Activated T-helper 1 cell treated with anti-CD3 and anti-CD28 coated beads, Interleukin-2, amount 50 U/mL, for 16 hours (primary cell): ENCODE measurements at places on chromosomes 1 and 21.

DNA sequence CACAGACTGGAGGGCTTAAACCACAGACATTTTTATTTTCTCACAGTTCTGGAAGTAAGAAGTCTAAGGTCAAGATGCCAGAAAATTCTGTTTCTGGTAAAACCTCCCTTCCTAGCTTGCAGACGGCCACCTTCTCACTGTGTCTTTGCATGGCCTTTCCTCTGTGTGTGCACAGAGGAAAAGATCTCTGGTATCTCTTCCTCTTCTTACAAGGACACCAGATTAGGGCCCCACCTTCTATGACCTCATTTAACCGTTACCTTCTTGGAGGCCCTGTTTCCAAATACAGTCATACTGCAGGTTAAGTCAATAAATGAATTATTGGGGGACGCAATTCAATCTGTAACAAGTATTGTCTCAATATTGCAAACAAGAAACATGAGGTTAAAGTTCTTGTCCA, 63.0 kb upstream of the PRDX6 start:
- no peak for DNase-seq

DNA sequence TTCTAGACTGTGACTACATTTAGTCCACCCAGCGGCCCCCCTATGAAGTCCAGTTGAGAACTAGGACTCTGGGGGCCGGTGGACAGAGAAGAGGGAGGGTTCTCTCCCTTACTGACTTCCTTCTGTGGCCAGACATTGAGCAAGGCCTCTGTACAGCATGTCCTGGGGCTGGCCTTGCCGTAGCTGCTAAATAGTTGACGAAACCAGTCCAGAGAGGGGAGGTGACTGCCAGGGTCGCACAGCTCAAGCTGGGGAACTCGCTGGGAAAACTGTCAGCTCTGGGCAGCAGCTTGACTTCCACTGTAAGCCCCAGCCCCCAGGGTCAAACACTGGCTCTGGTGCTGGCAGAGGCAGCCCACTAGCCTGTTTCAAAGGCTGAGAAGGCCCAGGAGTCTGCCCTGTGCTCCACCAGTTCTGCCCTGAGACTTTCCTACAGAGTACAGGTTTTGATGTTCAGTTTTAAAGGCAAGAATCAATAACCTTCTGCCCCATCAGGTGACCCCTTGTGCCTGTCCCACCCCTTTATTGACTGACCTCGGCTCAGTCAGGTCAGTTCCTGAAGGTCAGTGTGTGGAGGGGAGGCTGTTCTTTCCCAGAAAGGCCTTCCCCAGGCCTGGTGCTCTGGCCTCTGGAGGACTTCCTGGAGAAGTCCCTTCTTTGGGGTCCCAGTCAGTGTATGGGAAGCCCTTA, 14.1 kb downstream of the PCSK9 start:
- no peak for DNase-seq

- no peak for DNase-seq
Measured at GRCh38 chr1:96256130-96256790, 465.3 kb upstream of the PTBP2 start.

GRCh38 chr1:192224396-192224795, 66.1 kb downstream of the RGS18 start:
- no peak for DNase-seq

DNA sequence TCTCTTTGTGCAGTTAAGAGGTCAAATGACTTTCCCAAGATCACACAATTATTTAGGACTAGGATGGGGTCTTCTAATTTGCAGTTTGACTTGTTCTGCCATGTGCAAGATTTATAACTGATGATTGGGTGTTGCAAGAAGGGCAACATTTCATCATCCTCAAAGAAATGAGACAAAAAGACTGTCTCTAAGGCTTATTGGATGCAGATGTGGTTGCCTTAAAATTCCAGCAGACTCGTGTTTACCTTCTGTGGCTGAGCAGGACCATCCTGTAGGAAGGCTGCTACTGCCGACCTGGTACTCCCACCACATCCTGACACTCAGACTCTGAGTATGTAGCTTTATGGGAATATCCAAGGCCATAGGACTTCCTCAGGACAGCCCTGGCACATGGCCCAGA, 99.9 kb upstream of the SGIP1 start:
- no peak for DNase-seq

GRCh38 chr1:23483321-23484252, at the start of gene ASAP3:
TSS of gene ASAP3 (minus strand) at chr1:23484179. CDS start at chr1:23484133, 46 bp downstream.
- DNase-seq, result no peak

- DNase-seq, result no peak
Measured at GRCh38 chr1:76727520-76727919, 139.8 kb upstream of the ST6GALNAC5 start.

- DNase-seq, result no peak
Measured at GRCh38 chr1:65525266-65526048, 105.0 kb downstream of the LEPR start.

DNA sequence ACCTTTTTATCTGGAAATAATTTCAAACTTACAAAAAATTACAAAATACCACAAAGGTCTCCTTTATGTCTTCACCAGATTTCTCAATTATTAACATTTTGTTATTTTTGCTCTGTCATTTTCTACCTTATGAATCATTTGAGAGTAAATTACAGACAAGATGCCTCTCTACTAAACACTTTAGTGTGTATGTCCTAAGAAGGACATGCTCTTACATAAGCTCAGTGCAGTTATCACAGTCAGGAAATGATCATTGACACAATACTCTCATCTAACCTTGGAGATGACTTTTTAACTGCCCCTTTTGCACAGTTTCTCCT, 378.9 kb upstream of the RUNX1 start:
- DNase-seq, result no peak

GRCh38 chr1:202367271-202367670, 18.8 kb downstream of the PPP1R12B start:
- no peak for DNase-seq

DNA sequence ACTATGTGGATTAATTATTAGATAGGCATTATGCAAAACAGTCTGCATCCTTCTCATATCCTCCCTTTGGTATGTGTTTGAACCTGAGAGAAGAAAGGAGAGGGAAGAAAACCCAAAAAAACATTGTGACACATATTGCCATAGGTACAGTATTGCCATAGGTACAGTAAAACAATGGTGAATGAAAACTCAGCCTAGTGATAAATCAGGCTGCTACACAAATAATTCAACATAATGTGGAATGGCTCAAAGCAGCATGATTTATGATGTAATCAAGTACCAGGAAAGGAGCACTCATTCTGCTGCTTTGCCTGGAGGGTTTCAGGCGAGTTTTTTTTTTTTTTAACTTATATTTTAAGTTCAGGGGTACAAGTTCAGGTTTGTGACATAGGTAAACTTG, 213.9 kb upstream of the LYPLAL1 start:
- no peak for DNase-seq

DNA sequence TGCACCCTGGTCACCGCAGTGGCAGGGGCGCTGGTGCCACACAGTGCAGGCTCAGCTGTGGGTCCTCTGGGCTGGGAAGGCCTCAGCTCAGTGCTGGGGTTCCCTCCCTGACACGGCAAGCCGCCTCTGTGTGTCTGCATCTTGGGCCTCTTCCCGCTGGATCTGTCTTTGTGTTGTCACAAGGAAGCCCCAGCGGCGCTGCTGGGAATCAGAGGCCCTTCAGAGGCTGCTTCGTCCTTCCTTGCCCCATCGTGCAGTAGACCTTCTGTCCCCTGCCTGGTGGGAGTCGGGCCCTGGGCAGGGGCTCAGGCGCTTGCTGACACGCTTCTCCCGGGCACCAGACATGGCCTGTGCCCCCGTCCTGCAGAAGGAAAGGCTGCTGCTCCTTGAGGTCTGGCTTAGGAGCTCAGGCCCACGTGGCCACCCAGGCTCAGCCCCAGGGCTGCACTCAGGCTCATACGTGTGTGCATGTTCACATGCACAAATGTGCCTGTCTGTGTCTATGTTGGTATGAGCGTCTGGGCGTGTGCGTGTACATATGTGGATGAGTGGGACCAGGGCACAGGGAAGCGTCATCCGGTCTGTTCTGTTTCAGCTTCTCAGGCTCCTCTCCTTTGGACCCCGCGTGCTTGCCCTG, 24.3 kb upstream of the DIP2A start:
- no peak for DNase-seq

GRCh38 chr1:21621051-21621450, 48.1 kb downstream of the RAP1GAP start:
- no peak for DNase-seq

- DNase-seq, result no peak
Measured at GRCh38 chr1:27928216-27928954, 6.4 kb upstream of the SMPDL3B start.

DNA sequence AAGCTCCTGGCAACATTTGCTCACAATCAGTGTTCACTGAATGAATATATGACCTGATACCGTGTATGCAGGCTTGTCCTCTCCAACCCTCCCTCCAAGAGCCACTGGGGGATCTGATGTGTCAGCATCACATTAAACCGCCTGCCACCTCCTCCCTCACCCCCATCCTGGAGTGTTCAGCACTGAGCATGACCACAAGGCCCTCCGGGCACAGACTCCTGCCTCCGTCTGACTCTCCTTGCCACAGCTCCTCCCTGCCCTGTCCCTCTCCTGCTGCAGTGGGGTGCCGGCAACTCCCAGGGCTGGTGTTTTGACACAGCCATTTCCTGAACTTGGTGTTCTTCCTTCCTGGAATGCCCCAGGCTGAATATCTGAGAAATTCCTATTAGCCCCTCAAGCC, 136.7 kb downstream of the FCRL5 start:
- no peak for DNase-seq

GRCh38 chr1:107936498-107937481, 28.2 kb downstream of the VAV3 start:
- no peak for DNase-seq

GRCh38 chr21:33244779-33245105, 15.0 kb downstream of the IFNAR2 start:
- DNase-seq, result no peak

GRCh38 chr1:167661527-167662426, 31.7 kb downstream of the RCSD1 start:
- DNase-seq, result no peak

DNA sequence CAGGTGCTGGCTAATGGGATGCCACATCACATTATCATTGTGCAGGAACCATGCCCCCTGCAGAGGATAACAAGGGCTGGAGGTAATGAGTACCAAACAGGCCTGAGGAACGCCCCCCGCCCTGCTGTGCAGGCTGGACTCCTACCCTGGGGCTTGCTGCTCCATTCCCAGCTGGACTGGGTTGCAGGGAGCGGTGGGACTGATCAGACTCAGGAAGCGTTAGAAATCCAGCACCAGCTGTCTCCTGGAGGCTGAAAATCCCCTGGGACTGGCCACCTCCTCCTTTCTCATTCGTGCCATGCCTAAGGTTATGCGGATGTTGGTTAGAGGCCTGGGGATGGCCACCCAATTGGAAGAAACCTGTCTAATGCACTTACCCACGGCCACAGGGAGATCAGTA, 36.9 kb upstream of the POU3F1 start:
- no peak for DNase-seq

DNA sequence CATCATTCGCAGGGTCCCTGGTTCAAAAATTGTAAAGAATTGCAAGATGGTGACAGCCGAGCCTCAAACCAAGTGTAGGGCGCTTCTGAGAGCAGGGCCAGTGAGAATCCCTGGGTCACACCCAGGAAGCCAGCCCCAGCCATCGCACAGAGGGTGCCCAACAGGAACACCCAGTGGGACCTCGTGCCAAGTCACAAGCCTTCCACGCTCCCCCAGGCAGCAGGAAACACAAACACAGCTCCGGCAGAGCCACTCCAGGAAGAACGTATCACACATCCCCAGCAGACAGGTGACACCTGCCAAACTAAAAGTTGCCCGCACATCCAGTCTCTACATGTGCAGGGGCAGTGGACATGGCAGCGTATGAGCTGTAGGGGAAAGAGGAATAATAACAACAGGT, 20.2 kb downstream of the DHRS3 start:
- DNase-seq, result no peak

GRCh38 chr1:51561702-51562101, 42.6 kb upstream of the EPS15 start:
- DNase-seq, result no peak

DNA sequence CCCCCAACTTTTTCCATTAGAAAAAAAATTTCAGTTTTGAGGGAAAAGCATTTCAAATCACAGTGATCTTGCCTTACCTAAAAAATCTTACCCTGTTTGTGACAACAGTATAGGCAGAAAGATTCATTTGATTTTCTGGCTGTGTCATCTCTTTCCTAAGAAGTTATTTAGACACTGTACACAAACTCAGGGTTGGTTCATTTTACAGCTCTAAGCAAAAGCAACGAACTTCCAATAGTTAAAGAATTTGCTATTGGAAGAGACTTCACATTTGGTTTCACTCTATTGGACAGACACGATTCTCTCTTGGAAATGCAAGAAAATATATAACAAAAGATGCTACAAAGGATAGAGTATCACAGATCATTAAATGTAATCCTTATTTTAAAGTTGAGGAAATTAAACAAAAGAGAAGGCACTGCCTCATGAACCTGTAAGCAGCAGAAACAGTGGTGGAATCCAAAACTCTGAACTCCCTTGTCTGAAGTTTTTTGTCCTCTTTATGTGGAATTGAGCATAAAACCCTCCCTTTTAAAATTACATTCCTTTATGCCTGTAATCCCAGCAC, 20.8 kb downstream of the EYA3 start:
- no peak for DNase-seq

GRCh38 chr1:95790136-95790535, 556.1 kb downstream of the RWDD3 start:
- DNase-seq, result no peak

- DNase-seq, result no peak
Measured at GRCh38 chr21:37788503-37788902, 127.8 kb downstream of the KCNJ6 start.

DNA sequence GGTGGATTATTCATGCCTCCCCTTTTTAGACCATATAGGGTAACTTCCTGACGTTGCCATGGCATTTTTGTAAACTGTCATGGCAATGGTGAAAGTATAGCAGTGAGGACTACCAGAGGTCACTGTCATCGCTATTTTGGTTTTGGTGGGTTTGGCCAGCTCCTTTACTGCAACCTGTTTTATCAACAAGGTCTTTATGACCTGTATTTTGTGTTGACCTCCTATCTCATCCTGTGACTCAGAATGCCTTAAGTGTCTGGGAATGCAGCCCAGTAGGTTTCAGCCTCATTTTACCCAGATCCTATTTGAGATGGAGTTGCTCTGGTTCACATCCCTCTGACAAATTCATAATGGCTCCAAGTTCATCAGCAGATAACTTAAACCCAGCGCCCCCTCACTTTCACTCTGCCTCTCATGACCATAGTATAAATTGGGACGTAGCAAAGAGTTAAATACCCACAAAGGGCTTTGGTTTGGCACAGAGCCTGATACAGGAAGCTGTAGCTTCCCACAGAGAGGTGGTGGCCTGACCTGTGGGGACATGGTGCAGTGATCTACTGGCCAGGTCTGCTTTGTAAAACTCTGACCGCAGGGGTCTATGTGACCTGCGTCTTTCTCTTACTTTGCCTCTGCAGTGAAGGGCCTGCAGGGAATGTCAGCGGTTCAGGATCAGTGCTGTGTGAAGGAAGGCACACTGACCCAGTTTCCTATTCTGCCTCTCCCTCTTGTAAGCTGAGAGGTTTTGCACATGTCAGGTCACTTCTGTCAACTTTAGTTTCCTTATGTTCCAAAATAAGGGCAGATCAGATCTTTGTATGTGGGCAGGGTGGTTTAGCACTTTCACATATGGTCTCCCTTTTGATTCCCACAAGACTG, 78.1 kb upstream of the ZNF644 start:
- no peak for DNase-seq
